MG63 (cell line): ENCODE measurements at places on chromosomes 1 and 21. TPM values are rescaled to one million over a fixed set of nuclear protein-coding genes. Genes with fewer than 3 reads are reported as not detected.

Gene TMPRSS15
- 0.20 TPM in 1 of 2 replicates, not detected in the other for total RNA-seq

DNA sequence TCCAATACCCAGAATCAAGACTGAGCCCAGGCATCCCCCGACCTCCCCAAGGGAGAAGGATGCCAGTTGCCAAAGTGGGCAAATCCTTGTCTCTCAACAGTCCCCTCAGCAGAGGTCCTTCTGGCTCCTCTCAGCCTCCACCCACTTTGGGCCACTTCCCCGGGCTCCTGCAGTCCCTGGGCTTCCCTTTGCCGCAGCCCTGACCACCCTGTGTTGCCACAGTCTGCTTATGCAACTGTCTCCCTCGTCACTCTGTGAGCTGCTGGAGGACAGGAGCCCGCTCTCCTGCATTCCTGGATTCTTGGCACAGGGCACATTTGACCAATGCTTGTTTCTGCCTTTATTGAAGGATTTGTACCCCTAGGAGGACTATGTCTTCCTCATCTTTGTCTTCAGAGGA, 2.9 kb upstream of the LRP8 start:
- no peak for DNase-seq

DNA sequence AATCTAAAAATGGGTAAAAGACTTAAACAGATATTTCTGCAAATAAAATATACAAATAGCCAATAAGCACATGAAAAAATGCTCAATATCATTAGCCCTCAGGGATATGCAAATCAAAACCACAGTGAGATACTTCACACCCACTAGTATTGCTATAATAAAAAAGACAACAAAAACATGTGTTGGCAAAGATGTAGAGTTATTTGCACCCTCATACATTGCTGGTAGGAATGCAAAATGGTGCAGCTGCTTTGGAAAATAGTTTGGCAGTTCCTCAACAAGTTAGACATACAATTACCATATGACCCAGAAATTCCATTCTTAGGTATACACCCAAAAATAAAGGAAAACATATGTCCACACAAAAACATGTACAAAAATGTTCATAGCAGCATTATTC, 30.2 kb downstream of the ZZZ3 start:
- DNase-seq: no peak

GRCh38 chr21:9760398-9761074, 760.8 kb upstream of the TPTE start:
- DNase-seq: no peak

DNA sequence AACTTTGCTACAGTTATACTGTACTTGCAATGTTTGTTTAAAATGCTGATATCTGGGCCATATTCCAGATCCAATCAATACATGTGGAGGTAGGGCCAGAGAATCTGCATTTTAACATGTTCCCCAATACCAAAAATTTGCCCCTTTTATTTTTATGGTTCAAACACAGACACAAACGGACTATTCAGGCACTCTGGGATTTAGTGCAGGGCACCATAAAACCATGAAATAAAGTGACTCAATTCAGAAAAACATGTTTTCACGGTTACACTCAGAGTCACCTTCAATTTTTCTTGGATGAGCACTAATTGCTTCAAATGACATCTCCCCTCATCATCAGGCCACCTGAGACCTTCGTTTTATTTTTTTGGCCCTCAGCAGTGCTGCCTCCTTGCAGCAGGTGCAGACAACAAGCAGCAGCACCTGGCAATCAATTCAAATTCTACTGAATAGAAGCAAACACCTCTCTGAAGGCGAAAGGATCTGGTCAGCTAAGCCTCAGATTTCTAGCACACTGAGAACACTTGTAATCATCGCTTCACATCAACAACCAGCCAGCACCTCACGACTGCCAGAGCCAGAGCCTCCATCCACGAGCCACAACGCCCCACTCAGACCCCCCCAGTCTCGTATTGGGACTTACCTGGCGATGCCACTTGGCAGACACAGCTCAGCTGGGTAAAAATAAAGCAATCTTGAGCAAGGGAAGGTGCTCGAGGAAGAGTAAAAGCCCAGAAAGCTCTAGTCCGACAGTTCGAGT, 1.1 kb downstream of the ERO1B start:
- DNase-seq: no peak

Gene IGSF3
- 4.6 and 5.0 TPM in 2 replicates for total RNA-seq

Gene IGFN1
- 0.16 TPM in 1 of 2 replicates, not detected in the other for total RNA-seq

DNA sequence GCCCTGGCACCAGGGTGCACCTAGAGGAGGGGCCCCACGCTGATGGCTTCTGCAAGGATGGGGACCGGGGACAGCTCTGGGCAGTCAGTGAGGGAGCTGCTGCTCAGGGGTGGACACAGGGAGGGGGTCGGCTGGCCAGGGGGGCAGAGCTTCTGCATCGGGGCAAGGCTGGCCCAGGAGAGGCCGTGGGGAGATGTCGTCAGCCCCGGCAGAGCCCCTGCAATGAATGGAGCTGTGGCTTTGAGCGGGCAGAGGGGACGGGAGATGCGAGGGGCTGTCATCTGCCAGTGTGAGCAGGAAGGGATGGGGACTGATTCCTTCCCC, 31.8 kb downstream of the SLX9 start:
- no peak for DNase-seq

DNA sequence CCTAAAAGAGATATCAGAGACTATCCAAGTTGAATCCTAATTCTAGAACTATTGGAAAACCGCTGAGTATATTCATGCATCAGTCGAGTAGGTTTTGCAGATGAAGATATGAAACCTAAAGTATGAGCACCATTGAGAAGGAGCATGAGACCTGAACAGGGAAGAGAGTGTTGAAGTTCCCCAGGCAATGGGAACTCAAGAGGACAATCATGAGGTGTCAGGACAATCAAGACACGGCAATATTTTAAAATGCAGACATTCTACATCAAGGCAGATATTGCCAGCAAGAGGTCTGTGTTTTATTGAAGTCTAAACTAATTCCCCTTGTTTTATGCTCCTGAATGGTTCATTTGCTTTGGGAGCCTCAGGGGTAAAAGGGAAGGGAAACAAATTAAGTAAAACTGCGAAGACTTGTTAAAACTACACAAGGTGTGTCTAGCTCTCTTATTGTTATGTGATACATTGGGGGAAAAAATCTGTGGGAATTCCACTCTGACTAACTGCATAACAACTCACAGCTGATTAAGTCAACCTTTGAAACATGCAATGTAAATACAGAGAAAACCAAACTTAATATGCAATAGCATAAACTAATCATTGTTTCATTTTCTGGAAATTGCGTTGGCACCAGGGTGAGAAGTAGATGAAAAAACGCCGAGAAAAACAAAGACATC, 347.9 kb upstream of the ADGRL2 start:
- no peak for DNase-seq

DNA sequence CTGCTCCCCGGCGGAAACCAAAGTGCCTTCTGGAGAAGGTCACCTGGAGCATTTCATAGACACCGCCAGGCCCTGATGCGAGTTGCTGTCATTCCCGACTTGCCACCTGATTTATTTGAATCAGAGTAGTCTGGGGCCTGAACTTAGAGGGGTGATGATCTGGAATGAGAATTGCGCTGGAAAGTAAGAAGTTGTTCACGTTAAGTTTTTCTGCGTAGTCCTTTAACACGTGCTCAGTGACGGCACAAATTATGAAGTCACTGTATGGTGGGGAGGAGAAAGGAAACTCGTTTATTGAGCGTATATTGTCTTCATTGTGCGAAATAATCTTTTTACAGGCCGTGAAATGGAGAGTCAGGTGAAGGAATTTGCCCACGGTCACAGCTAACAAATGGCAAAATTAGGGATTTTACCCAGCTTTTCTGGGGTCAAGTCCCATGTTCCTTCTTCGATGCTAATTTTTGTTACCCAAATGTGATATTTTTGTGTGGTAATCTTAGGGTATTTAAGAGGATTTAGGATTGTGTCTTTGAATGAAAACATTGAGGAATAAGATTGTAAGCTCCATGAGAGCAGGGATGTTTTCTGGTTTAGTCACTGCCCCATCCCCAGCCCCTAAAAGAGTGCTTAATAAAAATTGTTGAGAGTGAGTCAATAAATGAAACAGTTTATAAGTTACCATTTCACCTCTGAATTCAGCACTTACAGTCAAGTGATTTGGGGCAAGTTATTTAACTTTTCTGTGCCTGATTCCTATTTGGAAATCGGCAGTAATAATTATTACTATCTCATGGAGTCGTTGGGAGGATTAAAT, 46.4 kb upstream of the NBL1 start:
- no peak for DNase-seq

Gene PERM1
- 0.13 TPM in 1 of 2 replicates, not detected in the other for total RNA-seq

GRCh38 chr1:9990944-9991343, 6.1 kb upstream of the RBP7 start:
- DNase-seq: peak; percentile 29

DNA sequence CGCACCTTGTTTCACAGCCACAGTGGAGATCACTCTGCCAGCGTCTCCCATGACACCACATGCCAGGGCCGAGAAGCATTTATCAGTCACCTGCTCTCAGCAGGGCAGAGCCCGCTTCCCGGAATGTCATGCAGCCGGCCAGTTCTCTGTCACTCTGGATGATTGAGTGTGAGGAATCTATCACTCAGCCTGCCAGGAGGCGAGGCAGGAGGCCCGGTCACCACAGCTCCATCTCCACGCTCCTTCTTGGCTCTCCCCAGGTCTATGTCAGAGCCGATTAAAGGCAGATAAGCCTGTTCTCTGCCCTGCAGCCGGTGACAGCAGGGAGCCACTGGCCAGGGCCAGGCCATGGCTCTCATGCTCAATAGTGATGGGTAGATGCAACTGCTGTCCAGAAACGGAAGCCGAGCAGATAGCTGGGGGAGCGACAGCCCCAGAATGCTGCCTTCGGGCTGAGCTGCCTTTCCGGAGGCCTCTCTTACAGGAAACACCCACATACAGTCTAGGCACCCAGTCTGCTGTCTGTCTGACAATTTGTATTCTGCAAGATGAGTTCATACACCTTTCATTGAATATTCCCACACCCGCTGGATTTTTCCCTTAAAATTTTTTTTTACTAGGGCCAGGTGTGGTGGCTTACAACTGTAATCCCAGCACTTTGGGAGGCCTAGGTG, 64.1 kb downstream of the ACTL8 start:
- DNase-seq: no peak

DNA sequence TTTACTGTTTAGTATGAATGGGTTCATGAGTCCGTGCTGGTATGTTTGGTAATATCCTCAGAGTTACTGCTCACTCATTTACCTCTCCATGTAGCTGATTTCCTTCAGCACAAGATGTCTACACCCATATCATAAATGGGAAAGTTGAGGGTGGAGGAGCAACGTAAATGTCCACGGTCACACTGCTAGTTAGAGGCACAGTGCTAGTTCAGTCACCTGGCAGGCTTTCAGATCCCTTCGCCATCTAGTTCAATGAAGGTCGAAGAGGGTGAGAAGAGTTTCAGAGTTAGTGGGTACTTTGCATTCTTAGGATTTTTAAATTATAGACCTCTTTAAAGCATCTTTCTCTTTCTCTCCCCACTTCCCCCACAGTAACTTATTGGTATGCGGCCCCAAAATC, 218.8 kb downstream of the ZP4 start:
- DNase-seq: no peak

DNA sequence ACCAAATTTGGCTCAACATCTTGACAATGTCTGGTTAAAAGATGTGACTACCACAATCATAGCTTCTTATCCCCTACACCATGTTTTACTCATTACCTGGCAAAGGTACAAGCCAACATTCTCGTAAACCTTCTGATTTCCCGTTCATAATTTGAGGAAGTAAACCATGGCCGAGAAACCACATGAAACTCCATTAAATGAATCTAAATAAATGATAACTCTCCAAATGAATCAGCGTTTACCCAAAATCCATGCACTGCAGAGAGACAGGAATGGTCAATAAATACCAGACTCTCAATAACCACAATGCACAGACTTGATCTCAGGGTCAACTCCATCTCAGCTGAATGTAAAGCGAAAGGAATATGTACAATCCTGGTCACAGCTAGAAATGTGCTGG, 125.2 kb downstream of the TYW3 start:
- no peak for DNase-seq

Gene OLIG2
- not detected in 2 replicates for total RNA-seq

Gene GBP7
- total RNA-seq: not detected in 2 replicates

DNA sequence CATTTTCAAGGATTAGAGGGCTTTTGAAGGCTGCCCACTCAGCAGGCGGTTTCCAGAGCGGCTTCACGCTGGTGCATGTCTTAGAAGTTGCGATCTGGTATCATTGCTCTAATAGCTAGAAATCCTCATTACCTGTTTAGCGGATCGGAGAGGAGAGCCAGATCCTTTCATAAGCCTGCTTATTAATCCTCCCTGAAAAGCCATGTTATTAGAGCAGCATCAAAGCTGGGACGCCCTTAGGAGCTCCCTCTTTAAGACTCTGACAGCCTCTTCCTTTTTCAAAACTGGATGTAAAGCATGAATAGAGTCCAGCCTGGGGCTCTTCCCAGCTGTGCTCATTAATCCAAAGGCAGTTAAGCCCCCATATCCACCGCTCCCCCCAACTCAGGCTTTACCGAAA, 13.9 kb upstream of the CTSE start:
- no peak for DNase-seq

DNA sequence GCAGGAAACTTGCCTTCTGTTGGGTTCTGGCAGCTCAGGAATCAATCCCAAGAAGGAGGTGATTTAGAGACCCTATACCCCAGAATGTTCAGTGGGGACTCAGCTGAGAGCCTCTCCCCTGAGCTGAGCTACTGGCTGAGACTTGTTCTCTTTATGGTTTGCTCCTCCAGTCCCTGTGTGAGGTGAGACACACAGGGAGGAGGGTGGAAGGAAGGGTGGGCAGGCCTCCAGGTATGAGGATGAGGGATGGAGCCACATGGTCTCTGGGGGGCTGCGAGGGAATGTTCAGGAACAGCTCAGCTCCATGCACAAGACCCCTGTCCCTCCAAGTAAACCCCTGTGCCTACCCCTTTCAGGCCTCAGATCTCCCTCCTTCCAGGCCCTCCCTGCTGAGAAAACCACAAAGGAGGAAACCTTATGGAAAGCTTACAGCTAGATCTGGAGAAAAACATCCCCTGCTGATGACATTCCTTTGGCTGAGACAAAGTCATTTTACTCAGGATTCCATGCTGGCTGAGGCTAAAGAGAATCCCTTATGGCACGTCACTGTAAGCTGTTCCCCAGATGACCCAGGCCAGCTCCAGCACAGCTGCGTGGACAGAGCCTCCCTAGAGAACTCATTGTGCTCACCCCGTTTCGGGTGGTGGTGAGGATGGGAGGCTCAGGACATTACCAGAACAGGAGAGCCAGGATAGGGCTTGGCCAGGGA, 91.5 kb upstream of the IPO9 start:
- DNase-seq: no peak

DNA sequence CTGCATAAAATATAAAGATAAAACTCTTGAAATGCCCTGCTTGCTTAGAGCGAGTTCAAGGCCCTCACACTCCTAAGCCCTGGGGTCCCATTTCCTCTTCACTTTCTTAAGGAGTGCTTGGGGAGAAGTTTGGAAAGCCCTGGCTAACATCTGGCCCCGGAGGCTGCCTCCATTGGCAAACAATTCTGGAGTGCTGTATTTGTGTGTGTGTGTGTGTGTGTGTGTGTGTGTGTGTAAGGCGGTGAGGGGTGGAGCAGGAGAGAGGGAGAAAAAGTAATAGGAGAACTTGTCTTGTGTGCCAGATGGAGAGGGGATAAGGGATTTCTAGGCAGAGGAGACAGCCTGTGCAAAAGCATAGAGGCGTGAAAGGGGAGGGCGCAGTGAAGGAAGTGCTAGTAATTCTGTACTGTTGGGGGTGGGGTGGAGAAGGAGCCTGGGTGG, 578 bp upstream of the TRIM62 start:
- DNase-seq: no peak

- DNase-seq: peak; percentile 40
Measured at GRCh38 chr1:110370827-110371226, 20.0 kb downstream of the SLC16A4 start.

Gene ZCCHC17
- 70.5 and 80.4 TPM in 2 replicates for total RNA-seq
